NCI-H226 (cell line): ENCODE measurements at places on chromosomes 3 and 15.

DNA sequence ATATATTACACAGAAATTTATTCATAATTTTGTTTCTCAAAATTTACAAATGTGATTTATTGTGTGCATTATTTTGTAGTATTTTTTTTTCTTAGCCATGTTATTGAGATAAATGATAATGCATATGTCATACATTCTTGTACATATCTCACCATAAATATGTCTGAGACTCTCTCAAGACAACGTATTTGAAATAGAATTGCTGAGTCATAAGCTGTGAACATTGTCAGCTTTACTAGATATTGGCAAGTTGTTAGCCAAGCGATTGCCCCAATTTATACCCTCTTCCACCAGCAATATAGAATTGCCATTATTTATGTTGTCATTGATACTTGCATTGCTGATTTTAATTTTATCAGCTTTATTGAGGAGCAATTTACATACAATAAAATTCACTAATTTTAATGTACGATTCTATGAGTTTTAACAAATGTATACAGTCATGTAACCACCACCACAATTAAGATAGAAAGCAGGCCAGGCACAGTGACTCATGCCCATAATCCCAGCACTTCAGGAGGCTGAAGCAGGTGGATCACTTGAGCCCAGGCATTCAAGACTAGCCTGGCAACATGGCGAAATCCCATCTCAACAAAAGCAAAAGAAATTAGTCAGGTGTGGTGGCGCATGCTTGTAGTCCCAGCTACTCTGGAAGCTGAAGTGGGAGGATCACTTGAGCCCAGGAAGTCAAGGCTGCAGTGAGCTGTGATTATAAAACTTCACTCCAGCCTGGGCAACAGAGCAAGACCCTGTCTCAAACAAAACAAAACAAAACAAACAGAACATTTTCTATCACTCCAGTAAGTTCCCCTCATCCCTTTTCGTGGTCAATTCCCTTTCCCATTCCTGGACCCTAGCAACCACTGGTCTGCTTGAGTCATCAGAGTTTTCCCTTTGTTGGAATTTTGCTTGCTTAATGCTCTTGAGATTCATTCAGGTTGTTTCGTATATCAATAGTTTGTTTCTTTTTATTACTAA is 373.1 kb downstream of the MFSD1 start:
- peak; percentile 45 for DNase-seq

DNA sequence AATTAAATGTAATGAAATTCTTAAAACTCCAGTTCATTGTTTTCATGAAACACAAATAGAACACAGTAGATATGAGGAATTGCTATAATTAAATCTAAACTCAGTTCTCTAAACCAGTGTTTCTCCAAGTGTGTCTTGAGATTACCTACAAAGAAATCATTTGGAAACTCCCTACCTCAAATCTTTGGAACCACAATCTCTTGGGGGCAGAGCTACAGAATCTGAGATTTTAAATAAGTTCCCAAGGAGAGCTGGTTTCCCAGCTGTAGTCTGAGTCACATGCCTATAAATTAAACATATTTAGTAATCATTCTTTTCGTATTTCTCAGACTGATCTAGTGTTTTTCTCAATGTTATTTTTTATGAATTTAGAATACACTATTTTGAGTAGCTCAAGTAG is 17.0 kb upstream of the ACTC1 start:
- no peak for DNase-seq

- DNase-seq, result no peak
Measured at GRCh38 chr15:95596496-95596895, 734.0 kb upstream of the NR2F2 start.

DNA sequence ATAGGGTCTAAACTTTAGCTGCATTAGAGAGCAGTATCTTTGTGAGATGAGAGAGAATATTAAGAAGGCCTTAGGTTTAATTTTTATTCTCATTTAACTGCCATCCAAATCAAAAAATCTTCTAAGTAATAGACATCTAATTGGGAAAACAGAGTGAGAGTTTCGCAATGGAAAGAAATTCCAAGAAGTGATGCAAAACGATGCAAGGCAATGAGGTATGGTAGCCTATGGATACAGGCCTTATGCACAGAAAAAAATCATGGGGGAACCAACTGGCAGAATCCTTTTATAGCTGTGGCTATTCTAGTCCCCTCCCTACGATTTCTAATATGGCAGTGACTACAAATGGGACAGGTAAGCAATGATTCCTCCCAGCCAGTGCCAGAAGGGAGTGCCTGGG is 225.9 kb downstream of the GREM1 start:
- no peak for DNase-seq

DNA sequence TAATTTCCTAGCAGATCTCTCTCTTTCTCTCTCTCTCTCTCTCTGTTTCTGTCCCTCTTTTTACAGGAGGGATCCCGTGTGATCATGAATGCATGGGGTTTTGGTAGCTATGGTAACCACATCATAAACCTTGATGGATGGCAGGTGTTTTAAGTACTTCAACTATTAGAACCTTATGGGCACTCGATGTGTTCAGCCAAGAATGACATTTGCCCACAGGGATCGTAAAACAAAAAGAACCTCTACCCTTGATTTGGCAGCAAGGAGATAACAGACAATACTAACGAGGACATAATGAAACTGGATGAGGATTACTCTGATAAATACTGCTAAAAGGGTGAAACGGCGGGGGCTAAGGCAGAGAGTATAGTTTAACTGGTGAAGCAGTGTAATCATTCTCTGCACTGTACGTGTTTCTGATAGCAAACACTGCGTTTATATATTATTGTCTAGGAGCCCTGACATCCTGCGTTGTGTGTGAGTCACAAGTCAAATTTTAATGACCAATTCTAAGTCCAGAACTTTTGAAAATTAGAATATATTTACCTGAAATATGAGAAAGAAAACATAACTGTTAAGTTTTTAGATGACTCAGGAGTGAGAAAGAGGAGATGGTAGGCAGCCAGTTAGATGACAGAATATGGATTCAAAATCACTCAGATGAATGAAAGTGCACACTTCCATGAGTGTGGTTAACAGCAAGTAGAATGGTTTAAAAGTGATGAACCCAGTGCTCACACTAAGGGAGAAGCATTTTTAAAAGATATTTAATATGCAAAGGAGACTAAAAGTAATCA is 80.3 kb downstream of the OTOL1 start:
- no peak for DNase-seq

GRCh38 chr15:40506964-40507571 is 36.3 kb downstream of the CHST14 start:
- DNase-seq, result peak; percentile 20

- DNase-seq, result no peak
Measured at GRCh38 chr3:76566211-76566534, 473.7 kb upstream of the ROBO2 start.

- no peak for DNase-seq
Measured at GRCh38 chr3:20101041-20101440, 60.8 kb downstream of the KAT2B start.

DNA sequence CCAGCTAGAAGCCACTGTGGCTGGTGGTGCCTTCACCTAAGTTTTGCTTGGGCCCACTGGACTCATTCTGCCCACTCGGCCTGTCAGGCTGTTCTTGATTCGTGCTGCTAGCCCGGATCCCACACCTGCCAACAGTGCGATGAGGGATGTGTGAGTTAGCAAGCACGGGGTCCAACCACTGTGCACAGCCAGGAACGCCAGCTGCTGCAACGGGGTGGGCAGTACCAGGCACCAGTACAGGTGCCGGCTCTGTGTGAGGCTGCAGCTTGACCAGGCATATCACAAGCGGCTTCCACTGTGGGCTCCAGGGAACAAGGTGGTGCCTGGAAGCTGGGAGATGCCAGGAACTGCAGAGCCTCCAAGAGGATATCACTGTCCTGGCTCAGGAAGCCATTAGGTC is 481.2 kb downstream of the OTOL1 start:
- DNase-seq, result no peak

DNA sequence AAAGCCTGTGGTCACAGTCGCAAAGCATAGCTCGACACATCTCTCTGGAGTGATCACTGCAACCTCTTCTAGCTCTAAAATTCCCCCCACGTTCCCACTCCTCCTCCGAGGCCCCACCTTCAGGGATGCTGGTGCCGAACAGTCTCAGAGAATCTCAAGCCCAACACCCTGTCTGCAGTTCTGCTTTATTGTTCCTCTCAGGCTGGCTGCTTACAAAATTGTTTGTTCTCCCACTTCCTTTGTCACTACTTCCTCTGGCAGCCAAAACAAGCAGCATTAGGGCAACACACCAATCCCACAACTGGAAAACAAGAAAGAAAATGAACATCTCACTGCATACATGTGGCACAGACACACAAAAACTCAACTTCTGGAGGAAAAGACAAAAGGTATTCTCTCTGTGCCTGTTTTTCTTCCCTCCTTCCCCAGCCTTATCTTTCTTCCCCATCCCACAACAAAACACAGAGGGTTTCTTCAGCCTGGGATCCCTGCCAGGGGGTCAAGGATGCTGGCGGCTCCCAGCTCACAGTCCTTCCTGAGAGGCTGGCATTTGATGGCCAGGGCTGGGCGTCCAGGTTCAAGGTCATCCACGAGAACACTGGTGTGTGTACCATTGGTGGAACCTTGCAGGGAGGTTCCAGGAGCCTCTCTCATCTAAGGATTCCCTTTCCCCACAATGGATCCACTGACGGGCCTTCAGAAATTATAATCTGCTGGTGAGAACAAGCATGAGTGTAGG is 108.4 kb downstream of the TMCO5A start:
- no peak for DNase-seq

DNA sequence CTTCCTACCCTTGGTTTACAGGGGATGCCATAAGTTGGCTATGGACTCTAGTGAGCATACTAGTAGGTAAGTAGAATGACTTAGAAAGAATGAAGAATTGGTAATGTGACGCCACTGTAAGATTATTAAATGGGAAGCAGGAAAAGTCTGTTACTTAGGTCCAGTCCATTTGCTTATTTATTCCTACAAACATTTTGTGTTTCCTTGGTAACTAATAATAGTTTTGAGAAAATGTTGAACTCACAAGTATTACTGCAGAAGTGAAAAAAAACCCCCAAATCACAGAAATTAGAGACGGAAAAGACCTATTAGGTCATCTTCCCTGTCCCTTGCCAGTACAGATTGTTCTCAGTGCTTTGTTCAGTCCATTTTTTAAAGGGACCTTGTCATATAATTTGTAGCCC is 63.5 kb downstream of the CMSS1 start:
- no peak for DNase-seq

DNA sequence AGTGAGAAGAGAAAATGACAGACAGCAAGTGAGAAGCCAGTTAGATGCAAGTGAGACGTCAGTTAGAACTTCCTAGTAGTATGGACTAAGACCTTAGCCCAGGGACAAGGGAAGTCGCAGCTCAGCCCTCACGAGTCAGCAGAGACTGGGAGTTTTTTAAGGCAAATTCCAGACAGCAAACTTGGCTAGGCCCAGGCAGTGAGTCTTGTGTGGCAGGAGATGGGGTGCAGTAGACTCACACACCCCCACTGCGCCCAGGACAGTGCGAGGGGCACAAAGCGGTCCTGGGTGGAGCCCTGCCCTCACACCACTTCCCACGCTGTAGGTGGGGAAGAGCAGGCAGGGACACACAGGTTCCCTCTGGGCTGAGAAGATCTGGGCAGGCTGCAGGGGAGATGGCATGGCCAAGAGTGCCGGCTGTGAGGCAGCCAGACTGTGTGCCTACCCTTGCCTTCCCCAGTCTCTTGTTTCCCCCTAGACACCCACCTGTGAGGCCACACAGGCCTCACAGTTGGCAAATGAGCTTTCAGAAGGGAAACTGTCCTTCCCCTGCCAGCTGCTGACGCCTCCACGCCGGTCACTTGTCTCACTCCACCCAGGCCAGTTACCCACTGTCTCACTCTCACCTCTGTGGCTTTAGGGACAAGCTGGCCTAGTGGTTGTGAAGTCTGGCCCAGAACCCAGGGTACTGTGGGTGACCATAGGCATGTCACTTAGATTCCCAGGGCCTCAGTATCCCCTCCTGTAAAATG is 13.7 kb upstream of the PRKCD start:
- DNase-seq, result no peak

DNA sequence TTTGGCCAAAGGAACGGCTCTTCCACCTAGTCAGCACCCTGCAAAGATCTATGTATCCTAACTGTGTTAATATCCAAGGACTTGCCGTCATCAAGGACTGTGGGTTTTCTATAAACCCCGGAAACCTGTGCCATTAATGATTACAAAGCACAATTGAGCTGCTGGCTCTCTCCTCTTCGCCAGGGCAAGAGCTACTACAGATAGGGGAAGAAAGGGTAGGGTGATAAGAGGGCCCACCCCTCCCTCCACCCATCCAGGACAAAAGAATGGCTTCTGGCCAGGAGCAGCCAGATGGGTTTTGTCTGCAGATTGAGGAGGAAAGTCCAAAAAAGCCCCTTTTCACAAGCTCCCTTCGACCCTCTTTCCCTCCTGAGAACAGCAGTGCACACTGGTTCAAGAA is 9.9 kb downstream of the RFT1 start:
- no peak for DNase-seq

GRCh38 chr3:149455366-149455765 is 19.1 kb upstream of the TM4SF4 start:
- DNase-seq, result peak; percentile 52

- DNase-seq, result no peak
Measured at GRCh38 chr15:68542771-68543164, 36.0 kb upstream of the CORO2B start.

DNA sequence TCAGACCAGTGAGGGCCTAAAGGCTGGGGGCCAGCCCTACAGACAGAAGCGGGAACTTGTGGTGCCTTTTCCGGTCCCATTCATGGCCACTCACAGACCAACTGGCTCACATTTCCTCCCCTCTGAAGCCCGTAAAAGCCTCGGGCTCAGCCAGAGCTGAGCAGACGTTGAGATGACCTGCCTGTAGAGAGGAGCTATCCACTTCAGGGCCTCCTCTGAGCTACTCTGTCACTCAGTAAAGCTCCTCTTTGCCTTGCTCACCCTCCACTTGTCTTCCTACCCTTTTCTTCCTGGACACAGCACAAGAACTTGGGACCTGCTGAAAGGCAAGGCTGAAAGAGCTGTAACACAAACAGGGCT is 53.5 kb downstream of the SLMAP start:
- no peak for DNase-seq

DNA sequence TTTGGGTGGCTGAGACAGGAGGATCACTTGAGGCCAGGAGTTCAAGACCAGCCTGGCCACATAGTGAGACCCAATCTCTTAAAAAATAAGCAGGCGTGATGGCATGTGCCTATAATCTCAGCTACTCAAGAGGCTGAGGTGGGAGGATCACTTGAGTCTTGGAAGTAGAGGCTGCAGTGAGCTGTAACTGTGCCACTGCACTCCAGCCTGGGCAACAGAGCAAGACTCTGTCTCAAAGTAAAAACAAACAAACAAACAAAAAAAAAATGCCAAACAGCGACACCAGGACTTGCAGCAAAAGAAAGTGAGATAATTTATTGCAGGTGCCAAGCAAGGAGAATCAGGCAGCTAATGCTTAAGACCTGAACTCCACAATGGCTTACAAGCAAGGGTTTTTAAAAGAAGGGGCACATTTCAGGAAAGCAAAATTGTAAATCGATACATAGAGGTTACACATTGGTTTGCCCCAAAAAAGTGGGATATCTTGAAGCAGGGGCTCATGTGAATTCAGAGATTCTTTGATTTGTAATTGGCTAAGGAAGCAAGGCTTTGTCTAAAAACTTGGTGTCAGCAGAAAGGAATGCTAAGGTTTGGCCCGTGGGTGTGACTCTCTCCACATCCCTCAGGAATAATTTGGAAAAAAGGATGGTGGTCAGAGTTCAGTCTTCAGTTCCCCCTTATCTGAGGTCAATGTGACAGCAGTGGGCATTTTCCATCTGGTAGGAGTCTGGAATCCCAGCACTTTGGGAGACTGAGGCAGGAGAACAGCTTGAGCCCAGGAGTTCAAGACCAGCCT is 5.2 kb upstream of the MPI start:
- DNase-seq, result peak; percentile 68
